IPS DF 19.7 (cell line): ENCODE measurements at places on chromosomes 5 and 9.

DNA sequence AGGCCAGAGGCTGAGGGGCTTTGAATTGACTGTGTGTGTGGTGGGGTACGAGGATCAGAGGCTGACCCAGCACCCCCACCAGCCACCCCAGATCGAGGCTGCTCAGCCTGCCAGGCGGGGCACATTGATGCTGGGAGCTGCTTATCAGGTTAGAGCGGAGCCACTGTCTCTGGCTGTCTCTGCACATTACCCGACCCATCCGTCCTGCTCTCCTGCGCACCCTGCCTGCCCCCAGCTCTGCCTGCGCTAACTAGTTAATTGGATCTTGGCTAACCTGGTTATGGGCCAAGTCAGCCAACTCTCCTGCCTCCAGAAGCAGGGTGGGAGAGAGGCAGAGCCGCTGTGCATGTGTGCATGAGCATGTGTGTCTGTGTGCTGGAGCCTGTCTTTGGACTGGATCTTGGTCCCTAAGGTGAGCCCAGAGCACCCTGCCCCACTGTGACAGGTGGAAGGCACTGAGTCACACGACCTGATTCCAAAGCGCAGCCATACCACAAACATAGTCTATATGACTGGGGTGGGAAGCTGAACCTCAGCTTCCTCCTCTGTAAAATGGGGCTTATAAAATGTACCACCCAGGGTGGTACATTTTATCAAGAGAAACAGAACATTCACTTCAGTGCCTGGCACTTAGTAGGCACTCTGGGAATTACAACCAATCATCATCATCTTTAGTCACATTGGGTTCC lies 39.7 kb downstream of the PCDH1 start:
- no peak for DNase-seq

DNA sequence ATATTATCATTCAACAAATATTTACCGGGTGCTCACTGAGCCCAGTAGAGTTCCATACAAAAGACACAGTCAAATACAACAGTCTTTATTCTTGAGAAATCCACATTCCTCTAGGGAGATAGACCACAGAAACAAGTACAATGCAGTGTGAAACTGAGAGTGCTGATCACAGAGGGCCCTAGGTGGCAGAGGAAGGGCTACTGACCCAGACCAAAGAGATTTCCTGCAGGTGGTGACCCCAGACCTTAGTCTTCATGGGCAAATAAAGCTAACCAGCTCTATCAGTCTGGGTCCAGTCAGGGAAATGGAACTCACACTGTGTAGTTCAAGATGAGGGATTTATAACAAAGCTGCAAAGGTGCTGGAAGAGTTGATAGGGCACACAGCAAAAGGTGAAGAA lies 110.4 kb upstream of the SLC27A6 start:
- no peak for DNase-seq

- no peak for DNase-seq
Observed at GRCh38 chr9:18261181-18261580, 212.8 kb upstream of the ADAMTSL1 start.

DNA sequence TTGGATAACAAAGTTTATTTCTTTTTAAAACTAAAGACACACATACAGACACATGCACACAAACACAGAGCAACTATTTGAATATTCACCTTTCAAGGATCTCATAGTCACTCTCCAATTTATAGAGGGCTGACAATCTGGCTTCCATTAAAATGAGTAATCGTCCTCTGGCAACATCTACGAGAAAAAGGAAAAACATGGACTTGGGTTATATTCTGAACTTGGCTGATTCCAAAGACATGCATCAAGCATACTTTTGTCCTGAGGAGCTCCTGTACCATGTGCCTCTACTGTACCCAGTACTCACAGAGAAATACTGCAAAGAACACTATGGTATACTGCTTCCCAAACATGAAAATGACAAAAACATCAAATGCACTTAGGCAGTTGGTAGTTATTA lies 15.4 kb downstream of the IARS1 start:
- no peak for DNase-seq

DNA sequence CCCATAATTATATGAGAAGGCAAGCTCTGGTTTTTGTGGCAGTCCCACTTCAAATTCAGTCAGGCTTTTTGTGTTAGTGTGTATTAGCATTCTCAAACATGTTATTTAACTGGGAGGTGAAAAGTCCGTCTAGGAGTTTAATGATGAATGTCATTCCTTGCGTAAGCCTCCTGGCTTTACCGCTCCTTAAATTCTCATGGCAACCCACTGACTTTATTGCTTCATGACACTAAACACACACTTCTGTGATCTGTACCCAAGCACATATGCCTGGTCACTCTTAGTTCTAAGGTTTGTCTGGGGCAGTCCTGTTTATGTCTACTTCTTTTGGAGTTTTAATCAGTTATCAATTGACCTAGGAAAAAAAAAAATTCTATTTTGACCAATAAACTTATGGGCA lies 677.9 kb upstream of the DMAC1 start:
- DNase-seq, result no peak

- DNase-seq, result no peak
Observed at GRCh38 chr9:136117291-136117915, 1.3 kb downstream of the TMEM250 start.

GRCh38 chr5:671459-672328 lies 21.5 kb downstream of the TPPP start:
- no peak for DNase-seq
